HFF-Myc (cell line): ENCODE measurements at places on chromosomes 2 and 18.

- no peak for DNase-seq
Observed at GRCh38 chr18:10319026-10319425, 135.4 kb upstream of the APCDD1 start.

GRCh38 chr2:8486141-8486540 is 195.7 kb upstream of the ID2 start:
- no peak for DNase-seq

DNA sequence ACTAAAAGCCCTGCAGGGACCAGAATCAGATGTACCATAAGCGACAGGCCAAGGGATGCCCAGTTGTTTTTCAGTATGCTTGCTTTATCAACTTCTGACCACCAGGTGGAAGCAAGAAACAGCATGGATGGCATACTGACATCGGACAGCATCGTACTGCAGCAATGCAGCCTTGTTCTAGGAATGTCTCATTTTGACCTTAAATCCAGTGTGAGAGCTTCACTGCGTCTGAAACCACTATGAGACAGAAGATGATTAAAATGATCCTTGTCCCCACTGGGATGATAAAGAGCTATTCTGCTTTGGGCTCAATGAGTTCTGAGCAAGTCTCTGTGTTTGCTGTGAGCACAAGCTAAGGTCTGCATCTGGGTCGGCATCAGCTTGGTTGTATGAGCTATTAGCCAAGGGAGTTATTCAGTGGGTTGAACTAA is 54.3 kb downstream of the CDK15 start:
- DNase-seq = peak; percentile 87

DNA sequence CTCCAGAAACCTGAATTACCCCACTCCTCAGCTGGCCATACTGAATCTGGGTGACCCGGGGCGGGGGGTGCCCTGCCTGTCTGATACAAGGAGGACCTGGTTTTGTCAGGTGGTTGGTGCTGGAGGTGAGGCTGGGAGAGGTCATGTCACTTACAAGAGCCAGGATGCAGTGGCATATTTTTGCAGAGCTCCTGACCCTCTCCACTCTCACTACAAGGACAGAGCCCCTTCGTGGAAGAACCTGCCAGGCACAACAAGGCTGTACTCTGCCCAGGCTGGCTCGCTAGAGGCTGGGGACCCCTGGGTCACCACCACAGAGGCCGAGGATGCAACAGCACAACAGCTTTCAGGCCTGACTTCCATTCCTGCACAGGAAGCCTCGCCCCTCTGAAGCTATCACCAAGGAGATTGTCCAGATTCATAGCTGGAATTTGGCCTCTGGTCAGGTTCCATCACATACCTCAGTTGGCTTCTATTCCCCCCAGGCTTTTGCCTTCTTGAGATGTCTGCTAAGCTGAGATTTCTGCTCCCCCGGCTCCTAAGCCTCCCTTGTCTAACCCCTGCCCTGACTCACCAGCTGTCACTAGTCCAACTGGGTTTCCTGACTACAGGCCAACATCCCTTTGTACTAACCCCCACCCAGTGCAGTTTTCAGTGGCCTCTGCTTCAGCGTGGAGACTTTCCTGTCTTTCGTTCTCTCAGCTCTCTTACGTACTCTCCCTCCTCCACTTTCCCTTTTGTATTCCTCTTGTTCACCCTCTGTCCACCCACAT is 132.5 kb upstream of the EPAS1 start:
- DNase-seq = peak; percentile 76

DNA sequence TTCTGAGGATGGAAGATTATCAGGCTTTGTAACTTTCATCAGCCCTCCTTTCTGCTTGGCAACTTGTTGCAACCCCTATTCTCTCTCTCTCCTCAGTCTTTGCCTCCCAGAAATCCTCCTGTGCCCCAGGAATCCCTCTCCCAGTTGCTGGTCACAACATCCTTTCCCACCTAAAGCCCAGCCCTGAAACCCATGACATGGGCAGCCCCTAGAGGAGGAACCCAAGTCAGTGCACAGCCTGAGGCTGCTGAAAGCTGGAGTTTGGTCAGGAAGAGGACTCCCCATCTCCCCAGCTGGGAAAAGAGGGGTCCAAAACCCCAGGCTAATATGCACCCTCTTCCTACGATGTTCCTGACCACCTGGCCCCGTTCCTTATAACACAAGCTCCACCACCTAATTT is 29.5 kb downstream of the PKDCC start:
- no peak for DNase-seq

GRCh38 chr2:12168791-12169388 is 422.5 kb downstream of the LPIN1 start:
- DNase-seq = no peak

DNA sequence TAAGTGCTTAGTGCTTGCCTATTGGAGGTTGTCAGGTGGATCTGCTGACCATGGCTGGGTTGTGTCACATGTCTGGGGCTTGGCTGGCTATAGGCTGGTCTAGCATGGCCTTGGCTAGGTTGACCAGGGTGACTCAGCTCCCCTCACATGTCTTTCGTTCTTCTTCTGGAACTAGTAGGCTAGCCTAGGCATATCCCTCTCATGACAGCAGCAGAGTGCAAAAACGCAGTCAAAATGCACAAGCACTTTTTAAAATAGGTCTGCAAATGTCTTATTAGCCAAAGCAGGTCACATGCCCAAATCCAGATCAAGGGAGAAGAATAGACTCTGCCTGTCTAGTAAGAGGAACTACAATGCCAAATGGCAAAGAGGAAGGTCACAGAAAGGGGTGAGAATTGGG is 179.7 kb upstream of the ACVR2A start:
- peak; percentile 3 for DNase-seq

DNA sequence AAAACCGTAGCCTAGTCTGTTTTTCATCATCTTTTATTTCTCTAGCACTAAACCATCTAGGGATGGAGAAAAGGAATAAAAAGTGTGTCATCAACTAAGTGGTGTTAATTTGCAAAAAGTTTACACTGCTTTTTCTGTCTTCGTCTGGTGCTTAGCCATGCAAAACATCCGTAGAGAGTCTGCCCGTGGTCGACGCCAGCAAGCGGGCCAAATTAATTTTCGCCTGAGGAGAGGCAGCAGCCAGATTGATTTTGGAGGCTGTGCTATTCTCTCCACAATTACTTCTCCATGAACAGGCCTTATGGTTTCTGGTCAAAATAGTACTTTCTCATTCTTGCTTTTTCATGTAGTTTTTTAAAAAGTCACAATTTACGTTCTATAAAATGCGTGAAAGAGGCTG is 46.3 kb downstream of the TNFRSF11A start:
- DNase-seq = no peak

DNA sequence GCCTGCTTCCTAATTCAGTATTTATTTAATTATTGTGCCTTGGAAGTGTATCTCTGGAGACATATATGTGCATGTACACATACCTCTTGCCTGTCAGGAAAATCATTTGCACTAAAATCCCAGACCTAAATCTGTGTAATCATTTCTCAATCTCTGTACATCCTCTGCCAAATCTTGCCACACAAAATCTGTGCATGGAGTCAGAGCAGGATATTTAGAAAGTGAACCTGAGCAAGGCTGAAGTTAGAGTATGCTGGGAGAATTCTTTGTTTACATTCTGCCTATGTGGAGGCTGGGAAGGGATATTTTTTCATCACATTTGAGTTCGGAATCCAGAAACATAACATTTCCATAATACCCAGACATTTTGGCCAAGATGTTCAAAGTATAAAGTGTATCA is 9.3 kb downstream of the XRCC5 start:
- no peak for DNase-seq

- DNase-seq = peak; percentile 15
Observed at GRCh38 chr2:32418778-32419177, 62.0 kb downstream of the BIRC6 start.

DNA sequence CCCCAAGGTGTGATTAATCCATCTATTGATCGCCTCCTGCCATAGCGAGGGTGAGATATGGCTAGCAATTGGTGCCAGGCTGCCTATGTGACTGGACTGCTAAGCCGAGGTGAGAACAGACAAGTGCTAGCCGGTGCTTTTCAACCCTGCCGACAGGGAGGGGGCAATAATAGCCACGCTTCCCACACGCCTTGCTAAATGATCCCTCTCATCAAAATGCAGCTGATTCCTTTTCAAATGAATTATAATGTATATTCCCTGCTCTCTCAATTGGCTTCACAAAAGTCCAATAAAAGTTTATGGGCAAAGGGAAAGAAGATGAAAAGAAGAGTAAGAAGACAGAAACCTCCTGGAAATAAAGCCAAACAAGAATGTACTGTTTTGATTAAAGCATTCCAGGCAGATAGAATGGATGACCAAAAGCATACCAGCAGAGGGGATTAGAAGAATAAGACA is 235.6 kb downstream of the ICOS start:
- DNase-seq = no peak

DNA sequence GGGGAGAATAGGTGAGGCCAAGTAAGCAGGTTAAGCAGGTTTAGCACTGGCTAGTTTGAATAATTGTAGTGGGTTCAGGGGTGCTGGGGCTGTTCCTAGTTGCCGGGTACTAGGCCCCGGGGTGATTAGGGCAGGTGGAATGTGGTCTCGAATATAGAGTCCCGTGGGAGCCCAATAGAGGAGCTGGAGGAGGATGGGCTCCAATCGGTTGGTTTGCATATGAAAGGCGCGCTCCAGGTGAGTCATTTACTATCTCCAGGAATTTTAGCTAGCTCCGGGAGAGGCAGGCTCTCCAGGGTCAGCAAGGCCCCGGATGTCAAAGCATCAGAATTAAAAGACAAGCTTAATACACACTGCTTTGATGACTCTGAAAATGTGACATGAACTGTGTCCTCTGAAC is 304.0 kb downstream of the ZNF521 start:
- no peak for DNase-seq

DNA sequence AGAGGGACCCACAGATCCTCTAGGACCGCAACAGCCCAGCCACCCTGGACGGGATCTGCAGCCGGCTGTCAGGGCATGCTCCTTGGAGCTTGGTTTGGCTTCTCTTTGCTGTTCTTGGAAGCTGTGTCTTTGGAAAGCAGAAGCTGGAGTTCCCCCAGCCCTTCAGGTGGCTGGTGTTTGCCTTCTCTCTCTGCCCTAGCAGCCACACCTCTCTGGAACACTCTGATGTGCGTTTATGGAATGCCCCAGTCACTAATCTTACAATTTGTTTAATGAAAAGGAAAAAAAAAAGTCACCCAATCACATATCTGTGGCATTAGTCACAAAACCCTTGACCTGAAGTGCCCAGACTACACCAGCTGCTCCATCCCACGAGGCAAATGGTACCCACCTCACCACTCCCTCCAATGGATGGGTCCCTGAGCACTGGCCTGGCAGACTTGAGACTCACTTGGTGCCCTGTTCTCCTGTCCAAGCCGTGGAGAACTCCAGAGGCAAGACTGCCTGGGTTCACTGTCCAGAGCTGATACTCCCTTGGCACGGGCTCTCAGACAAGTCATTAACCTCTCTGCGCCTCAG is 70.2 kb upstream of the DAPL1 start:
- no peak for DNase-seq

GRCh38 chr2:132037527-132038178 is 124.1 kb downstream of the ANKRD30BL start:
- DNase-seq = no peak

DNA sequence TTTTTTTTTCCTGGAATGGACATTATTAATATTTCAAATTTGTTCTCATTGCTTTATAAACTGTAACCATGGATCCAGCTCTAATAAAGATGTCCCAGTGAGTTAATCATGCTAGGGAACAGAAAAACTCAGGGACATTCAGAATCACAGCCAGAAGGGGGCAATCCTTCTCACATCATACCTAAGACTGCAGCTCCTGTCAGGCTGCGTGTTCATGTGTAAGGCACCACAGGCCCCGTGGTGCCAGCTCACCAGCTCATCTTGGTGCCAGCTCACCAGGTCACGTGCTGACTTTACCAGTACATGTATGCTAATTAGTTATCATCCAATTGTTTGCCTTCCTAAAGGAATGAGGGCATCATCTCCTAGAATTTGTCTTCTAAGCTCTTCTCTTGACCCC is 84.7 kb upstream of the NEDD4L start:
- no peak for DNase-seq

DNA sequence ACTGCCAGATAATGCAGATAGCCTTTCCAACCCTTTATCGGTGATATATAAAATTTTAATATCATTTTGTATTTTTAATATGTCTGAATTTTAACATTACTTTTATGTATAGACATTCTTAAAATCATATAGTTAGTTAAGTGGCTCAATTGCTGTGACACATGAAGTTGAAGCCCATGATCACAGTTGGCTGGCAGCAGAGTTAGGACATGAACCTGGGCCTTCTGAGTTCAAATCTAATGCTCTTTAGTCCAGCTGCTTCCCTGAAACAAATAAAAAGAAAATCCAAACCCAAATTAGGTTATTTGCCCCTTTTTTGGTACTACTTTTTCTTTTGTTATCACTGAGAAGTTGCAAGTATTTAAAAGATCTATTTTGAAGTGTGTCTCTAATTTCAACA is 5.6 kb downstream of the ELP2 start:
- DNase-seq = no peak

DNA sequence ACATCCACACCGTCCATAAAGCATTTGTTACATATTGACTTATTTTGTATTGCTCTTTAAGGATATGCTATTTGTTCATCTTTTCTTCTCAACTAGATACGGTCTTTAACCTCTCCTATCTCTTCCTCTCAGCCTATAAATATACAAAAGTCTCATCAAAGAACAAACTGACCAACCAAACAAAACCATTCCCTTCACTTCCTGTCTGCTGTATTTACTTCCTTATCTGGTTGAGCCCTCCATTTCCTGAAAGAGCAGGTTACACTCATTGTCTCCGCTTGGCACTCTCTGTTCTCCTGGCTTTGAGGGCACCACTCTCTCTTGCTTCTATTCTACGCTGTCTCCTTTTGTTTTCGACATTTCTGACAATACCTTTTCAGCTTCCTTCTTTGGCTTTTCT is 431.9 kb upstream of the TCF4 start:
- DNase-seq = no peak

GRCh38 chr18:33851546-33852078 is 273.6 kb downstream of the ASXL3 start:
- no peak for DNase-seq

DNA sequence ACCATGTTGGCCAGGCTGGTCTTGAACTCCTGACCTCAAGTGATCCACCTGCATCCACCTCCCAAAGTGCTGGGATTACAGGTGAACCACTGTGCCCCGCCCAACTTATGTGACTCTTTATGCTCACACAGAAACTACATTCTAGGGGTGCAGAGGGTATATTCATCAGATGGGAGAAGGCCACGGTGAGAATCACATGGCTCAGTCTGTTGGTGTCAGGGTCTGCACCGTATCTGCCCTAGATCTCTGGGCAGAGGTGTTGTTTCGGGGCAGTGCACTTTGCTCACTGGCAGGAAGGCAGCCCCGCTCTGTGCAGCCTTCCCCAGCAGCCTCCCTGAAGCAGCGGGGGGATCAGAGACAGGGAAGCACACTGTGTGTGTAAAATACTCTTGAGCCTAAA is 76.4 kb downstream of the SH3RF3 start:
- no peak for DNase-seq

- no peak for DNase-seq
Observed at GRCh38 chr18:72114801-72115594, 429.1 kb downstream of the CBLN2 start.

GRCh38 chr2:29449499-29449898 is 334.3 kb downstream of the CLIP4 start:
- DNase-seq = no peak

- no peak for DNase-seq
Observed at GRCh38 chr2:238233625-238234024, 6.2 kb downstream of the HES6 start.

GRCh38 chr2:10385501-10385900 is 62.6 kb downstream of the ODC1 start:
- DNase-seq = no peak
